ENCODE measurements at places on chromosomes 3 and 15. TPM values are rescaled to one million over a fixed set of nuclear protein-coding genes. Genes with fewer than 3 reads are reported as not detected.

Gene ATP10A
- total RNA-seq: not detected

Gene RAB43
- 37.6 TPM for total RNA-seq

Gene IL17RD
- 71.3 TPM for total RNA-seq

Gene CEP19
- total RNA-seq: 3.1 TPM

Gene TMEM108
- total RNA-seq: 8.8 TPM

Gene GOLGA8Q
- total RNA-seq: not detected

Gene LRRC2
- total RNA-seq: 11.2 TPM

DNA sequence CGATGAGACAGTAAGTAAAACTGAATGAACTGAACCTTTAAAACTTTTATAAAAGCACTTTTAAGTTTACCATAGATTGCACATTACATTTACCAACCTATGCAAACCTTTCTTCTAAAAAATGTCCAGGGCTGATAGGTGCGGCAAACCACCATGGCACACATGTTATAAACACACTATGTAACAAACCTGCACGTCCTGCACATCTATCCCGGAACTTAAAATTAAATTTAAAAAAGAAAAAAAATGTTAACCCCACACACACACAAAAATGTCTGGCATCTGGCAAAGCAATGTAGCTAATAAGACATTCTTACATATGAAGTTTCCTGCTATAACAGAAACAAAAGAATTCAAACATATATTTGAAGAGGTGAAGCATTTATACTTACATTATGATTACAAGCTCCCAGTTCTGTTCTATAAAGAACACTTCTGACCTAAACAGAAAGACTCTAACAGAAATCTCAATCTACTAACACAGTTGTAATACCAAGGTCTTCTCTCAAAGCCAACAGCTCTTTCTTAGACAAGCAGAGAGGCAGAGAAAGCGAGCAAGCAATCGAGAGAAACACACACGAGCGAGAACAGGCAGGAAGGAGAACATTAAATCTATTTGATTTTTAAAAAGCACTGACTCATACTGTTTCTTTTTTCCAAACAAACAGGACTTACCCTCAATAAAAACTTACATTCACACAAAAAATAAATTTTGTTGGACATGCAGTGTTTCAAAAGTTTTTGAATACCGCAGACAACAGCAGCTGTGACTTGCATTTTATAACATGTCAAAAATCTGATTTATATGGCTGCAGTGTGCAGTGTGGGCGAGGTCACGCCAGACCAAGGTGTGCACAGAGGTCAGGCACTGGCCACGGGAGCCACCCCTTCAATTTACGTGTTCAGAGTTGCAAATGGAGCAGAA is at the start of gene NRG4:
TSS of gene NRG4 (minus strand) at position 798 of the 925 bp plus-strand sequence. CDS start 1,194 bp downstream, outside the sequence.
- DNase-seq: no peak

GRCh38 chr3:111903067-111903511 is 44.0 kb downstream of the PHLDB2 start:
- no peak for DNase-seq

DNA sequence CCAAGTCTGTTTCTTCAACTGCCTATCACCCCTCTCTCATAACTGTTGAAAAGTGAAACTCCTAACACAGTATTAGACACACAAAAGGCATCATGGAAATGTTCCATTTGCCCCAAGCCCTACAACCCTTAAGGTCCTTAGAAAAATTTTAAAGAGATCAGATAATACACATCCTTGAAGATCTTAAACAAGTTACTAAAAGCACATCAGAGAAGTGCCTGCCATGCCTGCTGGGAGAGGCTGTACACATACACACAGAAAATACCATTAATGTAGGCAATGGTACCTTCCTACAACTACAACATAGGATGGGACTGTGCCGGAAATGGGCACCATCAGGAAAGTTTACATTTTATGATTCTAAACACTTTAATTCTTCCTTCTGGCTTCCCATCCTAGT is 3.3 kb downstream of the ADAM10 start:
- no peak for DNase-seq

- DNase-seq: peak; percentile 13
Observed at GRCh38 chr3:38560996-38561717, 65.0 kb downstream of the EXOG start.

DNA sequence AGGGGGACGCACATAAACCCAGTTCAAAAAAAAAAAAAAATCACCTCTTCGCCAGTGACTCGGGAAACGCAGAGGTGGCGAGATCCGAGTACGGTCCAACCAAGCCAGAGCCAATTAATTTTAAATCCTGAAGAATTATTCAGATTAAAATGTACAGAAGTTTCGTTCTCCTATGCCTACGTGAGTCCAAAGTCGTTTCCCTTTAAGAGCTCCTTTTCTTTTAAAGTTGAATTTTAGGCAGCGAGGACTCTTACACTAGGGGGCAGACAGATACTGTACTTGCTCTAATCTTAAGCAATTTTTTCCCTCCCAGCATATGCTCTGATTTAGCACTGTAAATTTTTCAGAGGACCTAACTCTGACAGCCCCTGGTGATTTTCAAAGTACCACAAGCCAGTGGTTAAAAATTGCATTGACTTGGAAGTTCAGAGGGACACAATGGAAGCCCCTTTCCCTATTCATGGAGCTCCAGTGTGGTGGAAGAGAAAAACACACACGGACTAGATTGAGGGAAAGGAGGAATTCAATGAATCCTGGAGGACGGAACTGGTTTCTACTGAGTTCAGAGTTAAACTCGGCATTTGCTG is 3.3 kb upstream of the NR2F2 start:
- peak; percentile 62 for DNase-seq

- DNase-seq: no peak
Observed at GRCh38 chr3:19891740-19892139, 42.3 kb downstream of the EFHB start.

DNA sequence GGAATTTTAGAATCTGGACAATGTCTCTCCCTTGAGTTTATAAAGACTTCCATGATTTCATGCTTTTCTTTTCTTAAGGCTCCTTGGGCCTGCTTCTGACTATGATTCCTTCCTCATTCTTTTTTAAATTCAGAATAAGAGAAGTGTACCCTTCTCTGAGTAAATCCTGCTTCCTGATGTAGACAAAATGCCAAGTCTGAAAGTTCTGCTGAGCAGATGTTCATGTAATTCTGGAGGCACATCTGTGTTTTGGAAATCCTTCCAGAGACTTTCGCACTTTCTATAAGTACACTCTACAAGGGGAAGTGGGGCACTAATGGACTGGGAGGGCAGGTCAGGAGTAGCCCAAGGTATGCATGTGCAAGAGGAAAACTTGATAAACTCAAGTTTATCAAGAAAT is 24.8 kb downstream of the TPM1 start:
- no peak for DNase-seq

DNA sequence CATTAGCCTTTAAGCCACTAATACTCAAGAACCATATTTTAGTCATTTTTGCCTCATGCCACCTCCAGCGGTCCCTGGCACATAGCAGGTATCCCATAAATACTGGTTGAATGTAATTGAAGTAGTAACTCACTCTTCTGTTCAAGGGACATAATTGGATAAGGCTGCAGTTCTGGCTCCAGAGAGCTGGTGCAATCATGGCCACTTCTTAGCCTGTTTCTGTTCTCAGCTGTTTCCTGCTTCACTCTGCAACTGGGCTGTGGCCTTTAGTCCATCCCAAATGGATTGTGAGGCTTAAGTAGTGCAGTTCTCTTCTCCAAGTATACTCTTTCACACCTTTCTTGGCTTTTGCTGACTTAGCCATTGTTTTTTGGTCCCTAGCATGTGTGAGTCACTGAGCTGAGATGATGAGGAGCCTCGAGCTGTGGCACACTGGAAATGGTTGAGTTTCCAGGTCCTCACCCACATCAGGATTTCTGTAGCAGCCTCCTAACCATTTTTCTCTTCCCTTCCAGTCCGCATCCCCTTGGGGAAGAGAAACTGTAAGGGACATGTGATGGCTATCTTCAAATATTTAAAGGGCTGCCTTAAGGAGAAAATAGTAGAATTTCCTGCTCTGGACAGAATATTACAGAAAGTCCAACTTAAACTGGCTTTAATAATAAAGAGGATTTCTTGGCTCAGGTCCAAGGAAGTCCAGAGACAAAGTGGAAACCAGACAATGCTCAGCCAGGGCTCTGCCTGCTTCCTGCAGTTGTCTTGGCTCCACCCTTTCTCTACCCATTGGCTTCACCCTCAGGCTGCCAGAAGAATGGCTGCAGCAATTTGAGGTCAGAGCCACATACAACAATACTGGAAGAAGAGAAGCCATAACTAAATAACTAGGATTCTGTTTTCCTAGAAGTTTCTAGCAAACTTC is 305.4 kb upstream of the ROPN1 start:
- DNase-seq: no peak

- DNase-seq: no peak
Observed at GRCh38 chr3:142663865-142664264, 60.0 kb upstream of the TRPC1 start.

DNA sequence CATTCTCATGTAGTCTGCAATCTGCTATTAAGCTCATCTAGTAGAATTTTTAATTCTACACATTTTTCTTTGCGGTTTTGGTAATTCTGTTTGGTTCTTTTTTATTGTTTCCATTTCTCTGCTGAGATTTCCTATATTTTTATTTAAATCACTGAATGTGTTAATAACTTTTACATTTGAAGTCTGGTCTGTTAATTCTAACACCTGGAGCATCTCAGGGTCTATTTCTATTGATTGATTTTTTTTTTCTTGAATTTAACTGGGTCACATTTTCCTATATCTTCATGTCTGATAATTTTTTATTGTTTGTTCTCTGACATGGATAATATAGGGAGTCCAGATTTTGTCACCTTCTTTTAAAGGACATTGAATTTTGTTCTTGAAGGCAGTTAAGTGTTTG is 163.5 kb downstream of the OPA1 start:
- DNase-seq: no peak

DNA sequence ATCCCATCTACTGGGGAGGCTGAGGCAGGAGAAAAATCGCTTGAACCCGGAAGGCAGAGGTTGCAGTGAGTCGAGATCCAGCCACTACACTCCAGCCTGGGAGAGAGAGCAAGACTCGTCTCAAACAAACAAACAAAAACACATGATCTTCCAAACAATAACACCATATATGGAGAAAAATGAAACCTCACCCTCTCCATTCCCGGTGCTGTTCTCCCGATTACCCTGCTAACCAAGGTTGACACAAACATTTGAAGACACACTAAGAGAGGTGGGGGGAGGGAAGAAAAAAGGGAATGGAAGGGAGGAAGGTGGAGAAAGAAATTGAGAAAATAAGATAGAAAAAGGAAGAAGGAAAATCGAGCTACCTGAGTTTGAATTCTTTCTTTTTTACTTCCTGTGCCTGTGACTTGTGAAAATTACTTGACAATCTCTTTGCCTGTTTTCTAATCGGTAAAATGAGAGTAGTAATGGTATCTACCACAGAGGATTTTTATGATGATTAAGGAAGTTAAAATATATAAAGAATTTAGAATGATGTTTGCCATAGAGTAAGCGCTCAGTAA is 1.1 kb upstream of the PLSCR2 start:
- DNase-seq: no peak

DNA sequence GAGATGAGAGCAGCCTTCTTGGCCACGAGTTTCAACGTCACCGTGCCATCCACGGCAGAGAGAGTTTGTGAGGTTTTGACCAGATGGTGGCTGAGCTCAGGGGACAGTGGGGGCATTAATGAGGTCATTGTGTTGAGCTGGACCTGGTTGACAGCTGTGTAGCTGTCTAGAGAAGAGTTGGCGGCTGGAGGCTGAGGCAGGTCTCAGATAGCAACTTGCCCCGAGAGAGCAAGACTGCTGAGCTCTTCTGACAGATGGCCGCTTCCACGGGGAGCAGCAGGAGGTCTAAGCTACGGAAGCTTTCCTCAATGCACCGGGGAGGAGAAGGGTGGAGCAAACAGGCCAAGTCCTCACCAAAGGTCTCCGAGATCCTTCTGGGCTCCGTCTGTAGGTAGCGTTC is 44.8 kb upstream of the EIF5A2 start:
- DNase-seq: no peak
